SHP77 (cell line): ENCODE measurements at places on chromosomes 5 and 9.
A peak's percentile ranks its signal among the peaks of the same experiment; 100 is the strongest.

DNA sequence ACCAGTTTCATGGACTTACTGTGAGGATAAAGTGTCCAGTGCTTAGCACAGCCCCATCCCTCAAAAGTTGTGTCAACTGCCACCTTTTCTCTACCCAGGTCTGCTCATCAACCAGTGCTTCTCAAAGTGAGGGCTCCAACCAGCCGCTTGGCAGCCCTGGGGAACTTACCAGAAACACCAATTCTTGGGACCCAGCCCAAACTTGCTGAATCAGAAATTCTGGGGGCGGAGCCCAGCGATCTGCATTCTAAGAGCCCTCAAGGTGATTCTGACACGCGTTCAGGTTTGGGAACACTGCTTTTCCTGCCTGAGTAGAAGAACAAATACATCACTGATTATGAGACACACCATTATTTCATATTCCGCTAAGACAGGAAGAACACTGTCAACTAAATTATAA, 132.0 kb downstream of the NSG2 start:
- DNase-seq: no peak

DNA sequence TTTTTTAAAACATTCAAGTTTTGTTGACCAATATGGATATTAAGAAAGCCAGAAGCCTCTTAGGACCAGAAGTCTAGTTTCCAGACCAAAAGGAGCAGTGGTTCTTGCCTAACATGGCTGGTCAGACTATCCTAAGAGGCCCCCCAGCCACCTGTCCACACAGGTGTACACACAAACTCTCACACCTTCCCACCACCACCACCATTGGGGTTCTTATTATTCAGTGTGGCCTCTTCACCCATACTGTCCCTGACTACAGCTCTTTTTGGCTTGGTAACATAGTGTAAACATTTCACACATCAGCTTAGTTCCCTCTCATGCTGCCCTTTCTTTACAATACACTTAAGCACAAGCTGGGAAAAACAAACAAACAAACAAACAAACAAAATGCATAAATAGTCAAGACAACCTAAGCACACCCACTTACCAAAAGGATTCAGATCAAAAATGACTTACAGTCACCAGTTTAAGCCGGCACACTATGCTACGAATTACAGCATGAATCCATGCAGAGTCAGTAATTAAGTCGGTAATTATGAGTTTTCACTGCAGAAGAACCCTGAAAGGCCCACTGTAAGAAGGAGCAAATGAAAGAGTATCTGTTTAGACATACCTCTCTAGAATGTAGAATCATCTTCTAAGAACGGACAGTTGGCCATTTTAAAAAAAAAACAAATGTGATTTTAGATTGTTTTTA, 9.5 kb downstream of the LHFPL2 start:
- no peak for DNase-seq

GRCh38 chr9:78567693-78568092, 270.8 kb downstream of the PSAT1 start:
- no peak for DNase-seq

- DNase-seq: no peak
These were observed 156.6 kb upstream of the SPRY4 start for GRCh38 chr5:142481410-142481809.

DNA sequence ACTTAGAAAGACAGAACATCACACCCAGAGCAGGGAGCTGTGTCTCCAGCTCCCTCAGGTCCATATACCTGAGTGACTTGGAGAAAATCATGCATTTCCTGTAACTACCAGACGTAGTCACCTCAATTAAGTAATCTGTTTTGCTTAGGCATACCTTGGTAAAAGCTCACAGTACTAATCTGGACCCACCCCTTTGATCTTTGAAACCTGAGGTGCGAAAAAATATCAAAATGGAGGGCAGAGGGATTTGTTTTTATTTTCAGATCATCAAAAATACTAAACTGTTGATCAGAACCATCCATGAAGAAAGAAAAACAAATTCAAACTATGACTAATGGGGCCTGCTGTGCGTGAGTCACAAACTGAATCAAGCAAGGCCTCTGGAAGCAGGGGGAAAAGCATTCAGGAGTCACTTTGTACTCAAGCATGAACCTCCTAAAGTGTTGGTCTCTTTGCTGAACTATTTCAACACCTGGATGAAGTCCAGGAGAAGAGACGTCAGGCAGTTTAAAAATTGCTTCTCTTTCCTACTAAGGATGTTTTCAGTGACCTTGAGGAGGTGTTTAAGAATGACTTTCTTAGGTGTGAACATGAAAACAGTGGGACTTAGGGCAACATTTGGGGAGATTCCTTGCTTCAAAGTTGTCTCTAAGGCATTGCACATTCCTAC, 76.3 kb downstream of the MUSK start:
- DNase-seq: no peak

- DNase-seq: no peak
These were observed 16.3 kb downstream of the FABP6 start for GRCh38 chr5:160245506-160246086.

GRCh38 chr5:156474251-156474650, 147.3 kb downstream of the SGCD start:
- no peak for DNase-seq

- no peak for DNase-seq
These were observed 78.1 kb downstream of the MED27 start for GRCh38 chr9:132001567-132001966.

- DNase-seq: no peak
These were observed 116.4 kb downstream of the MYO10 start for GRCh38 chr5:16819522-16820167.

DNA sequence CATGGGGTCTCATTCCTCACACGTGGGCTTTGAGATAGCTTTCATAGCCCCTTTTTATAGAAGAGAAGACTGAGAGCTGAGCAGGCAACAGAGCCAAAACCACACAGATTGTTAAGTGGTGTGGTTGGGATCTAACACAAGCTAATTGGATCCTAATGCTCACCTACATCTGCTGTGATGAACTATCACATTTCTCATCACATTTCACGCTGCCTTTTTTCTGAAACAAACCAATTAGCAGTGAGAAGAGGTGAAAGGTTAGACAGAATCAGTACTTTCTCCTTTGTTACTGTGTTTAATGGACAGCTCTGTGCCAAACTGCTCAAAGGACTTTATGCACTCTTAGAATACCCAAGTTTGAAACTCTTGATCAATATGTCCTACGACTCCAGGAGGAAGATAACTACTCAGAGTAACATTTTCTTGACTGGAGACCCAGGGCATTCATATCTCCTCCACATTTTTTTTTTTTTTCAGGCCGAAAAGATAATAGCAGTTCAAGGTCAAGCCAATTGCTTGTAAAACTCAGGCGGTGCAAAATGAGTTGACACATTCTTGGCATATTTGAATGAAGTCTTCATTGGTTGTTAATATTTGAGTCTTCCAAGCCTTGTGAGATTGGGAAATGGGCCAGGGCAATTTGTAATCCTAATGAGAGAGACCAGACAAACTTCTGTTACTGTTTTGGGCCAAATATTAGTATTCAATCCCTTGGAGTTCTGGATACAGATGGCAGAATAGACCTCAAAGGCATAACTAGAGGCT, 138.4 kb downstream of the KCTD16 start:
- DNase-seq: no peak

- DNase-seq: no peak
These were observed 13.5 kb downstream of the C5orf46 start for GRCh38 chr5:147892696-147893296.

- DNase-seq: no peak
These were observed 32.6 kb downstream of the WDR36 start for GRCh38 chr5:111124793-111125192.

- no peak for DNase-seq
These were observed 71.7 kb downstream of the ANKRD55 start for GRCh38 chr5:56161439-56161823.

DNA sequence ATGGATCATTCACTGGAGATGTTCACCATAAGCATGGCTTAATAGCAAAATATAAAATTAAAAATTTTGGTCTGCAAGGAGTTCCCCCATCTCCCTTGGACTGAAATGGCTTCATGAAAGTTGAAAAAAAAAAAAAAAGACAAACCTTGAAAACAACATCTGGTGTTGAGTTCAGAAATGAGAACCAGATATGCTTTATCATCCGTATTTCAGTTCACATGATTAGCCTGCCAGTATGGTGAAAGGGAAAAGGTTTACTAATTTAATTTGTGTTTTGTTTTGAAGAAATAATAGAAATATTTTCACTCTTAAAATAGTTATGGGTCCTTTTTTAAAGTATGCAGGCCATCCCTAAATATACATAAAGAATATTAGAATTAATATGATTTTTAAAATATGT, 67.8 kb downstream of the TMEM167A start:
- no peak for DNase-seq

DNA sequence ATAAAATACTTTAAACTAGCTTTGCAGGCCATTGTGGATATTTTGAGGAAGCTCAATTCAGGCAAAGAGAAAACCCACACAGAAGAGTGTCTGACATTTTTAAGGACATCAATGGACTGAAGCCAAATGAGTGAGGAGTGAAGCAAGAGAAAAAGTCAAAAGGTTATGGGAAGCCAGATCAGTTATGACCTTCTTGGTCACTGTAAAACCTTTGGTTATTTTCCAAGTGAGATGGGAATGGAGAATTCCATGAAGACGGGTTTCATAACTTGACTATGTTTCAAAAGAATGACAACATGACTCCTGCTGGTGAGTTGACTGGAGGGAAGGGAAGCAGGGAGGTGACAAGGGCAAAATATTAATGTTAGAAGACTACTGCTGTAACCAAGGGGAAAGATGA, 585.2 kb downstream of the EFNA5 start:
- DNase-seq: no peak

- no peak for DNase-seq
These were observed 668.4 kb upstream of the CDH9 start for GRCh38 chr5:27706832-27707231.

DNA sequence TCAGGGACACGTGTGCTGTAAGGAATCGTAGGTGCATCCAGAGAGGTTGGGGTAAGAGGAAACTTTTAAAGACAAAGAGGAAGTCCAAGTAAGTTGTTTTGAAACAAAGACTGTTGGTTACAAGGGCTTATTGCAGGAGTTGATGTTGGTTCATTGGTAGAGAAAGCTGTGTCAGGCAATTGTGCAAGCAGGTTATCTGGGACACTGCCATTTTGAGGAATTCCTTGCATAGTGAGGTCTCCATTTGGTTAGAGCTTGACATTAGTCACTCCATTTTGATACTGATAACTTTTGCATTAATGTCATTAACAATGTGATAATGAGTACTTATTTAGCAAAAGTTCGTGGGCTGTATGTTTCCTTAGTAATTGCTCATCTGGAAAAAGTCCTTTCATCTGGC, 24.9 kb downstream of the CNOT6 start:
- DNase-seq: no peak

GRCh38 chr5:10987276-10987924, 226.4 kb upstream of the DAP start:
- DNase-seq: no peak

DNA sequence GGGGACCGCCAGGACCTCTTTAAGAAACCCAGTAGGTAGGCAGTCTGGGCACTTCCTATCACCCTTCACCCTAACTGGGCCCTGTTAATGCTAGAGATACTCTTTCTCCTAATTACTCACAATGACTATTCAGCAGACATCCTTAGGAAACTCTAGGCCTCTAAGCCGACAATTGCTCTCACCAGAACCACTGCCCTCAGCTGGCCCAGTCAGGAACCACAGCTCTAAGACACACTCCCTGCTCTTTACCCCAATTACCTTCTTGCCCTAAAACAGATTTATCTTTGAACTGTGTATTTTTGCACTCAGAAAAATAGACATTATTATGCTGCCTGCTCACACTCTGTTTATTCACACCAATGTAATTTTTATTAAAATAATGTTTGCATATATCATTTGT, 432.6 kb upstream of the SLC30A5 start:
- DNase-seq: no peak

- DNase-seq: no peak
These were observed 55.3 kb downstream of the PLAC8L1 start for GRCh38 chr5:146050086-146050485.

GRCh38 chr5:174491265-174491664, 233.1 kb upstream of the MSX2 start:
- DNase-seq: no peak

DNA sequence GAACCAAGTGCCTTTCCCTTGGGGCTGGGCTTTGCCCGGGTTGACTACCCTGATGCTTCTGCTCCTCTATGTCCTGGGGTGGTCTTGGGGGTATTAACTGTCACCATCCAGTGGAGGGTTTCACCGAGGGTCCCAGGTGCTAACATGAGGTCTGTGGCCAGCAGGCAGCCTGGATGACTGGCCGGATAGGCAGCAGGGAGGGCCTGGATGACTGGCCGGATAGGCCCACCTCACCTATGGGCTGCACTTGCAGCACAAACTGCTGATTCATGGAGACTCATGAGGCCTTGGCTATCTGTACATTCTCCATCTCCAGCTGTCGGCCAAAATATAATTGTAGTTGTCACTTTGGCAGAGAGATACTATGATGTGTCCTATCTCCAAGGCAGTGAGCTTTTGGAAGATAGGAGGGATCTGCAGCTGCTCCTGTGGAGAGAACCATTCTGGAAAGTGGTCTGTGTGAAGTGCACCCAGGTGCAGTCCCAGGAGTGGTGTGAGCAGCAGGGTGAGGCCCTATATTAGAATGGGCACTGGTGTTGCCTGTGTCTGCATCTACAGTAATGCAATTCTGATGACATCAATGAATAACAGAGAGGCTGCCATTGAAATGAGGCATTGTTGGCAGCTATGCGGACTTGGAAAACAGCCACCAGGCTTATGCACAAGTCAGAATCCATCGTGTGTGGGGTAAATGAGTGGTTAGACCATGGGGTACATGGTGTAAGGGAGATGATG, 26.3 kb upstream of the CDKN2AIPNL start:
- peak; percentile 72 for DNase-seq

DNA sequence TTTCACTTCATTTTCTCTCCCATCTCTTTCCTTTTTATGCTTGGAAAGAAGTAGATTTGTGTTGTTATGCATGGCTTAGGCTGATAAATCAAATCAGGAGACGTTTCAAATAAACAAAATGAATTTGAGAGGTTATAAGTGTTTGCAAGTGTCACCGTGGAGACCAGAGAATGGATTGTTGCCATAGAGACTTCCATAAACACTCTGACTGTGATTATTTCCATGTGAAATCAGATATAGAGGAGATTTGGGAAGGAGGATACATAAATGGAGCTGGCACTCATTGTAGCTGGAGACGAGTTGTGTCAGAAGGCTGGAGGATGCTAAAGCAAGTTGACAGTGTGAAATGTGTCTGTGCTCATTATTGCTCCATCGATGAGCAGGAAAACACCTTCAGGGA, 84.2 kb upstream of the PCSK1 start:
- DNase-seq: peak; percentile 31

DNA sequence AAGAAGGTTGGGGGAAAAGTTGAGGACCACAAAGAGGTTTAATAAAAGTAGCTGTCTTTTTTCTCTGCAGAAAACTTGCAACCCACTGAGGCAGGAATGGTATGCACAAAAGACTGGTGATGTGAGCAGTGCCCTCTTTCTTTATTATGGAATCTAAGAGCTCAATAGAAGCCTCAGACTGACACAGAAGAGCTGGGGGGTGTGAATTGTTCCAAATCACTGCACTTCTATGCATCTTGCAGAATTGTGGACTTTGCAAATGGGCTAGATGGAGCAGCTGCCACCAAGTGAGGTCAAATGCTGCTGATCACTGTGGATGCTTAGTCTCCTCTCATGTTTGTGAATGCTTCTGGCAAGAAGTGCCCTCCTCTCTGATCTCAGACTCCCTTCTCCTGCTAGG, 227.1 kb downstream of the ZSWIM6 start:
- DNase-seq: no peak

GRCh38 chr9:34517185-34517584, 5.6 kb downstream of the ENHO start:
- no peak for DNase-seq

GRCh38 chr9:137273095-137273490, 4.4 kb upstream of the TOR4A start:
- DNase-seq: no peak
